Left cardiac atrium (tissue), 4 donors: ENCODE measurements at places on chromosomes 6 and 20.
A peak's percentile ranks its signal among the peaks of the same experiment; 100 is the strongest.

- DNase-seq, result no peak
Observed at GRCh38 chr6:40409716-40410397, 177.3 kb downstream of the LRFN2 start.

DNA sequence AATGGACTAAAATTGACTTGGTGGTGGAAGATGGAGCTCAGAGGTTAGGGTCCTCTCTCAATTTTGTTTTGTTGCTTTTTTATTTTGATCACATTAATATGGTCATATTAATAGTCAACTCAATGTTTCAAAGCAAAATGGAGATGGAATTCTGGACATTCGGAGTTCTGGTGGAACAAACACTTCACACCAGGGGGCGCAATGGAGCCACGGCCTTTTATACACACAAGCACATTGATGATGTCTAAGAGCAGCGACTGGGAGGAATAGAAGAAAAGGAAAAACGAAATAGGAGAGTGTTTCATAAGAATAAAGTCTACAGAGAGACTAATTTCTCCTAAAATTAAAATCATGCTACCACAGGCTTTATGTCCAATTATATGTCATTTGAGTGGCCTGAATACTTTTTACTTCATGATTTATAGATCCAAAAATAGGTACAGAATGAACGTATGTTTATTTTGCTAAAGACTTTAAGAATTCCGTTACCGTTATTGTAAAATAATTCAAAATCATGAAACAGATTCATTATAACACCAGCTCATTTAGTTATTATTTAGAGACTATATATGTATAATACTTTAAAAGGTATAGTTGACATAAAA lies 197.6 kb upstream of the SASH1 start:
- DNase-seq, result peak; percentile 76

GRCh38 chr20:62197311-62197710 lies 14.5 kb downstream of the MTG2 start:
- DNase-seq, result peak; percentile 4

- DNase-seq, result no peak
Observed at GRCh38 chr6:75278474-75279077, 6.0 kb downstream of the TMEM30A start.

GRCh38 chr20:11132819-11133415 lies 459.1 kb upstream of the JAG1 start:
- no peak for DNase-seq

GRCh38 chr6:158648682-158649131 lies 1.1 kb upstream of the SYTL3 start:
- DNase-seq, result no peak

GRCh38 chr6:135842618-135843392 lies 8.7 kb upstream of the PDE7B start:
- no peak for DNase-seq
